ENCODE measurements at places on chromosomes 11 and 22.

DNA sequence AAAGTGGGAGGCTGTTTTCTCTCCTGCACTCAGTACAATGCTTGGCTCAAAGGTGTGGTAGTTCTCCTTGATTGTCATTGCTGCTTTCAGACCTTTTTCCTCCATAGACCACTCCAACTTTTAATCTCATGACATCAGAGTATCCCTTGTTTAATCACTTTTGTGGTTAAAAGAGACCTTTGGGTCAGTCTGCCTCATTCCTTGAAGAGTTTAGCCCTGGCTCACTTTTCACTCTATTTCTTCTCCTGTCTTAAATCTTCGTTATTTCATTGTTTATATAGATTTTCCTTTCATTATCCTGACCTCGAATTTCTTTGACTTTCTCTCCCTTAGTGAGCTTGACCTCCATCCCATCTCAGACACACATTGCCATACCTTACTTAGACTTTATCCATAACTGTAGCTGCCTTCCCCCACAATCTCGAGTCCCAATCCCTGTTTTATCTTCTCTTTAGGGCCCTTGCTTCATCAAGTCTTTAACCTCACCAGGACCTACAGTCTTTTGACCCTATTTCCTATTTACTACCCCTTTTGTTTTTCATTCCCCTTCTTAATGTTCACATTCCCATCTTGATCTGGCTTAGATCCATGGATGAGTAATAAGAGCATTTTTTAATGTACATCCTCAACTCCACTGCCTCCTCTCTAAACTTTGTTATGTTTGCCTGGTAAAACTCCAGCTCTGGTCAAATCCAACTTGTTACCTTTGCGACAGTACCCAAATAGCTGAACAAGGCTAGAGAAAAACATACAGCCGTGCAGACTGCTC lies 9.5 kb downstream of the ATXN10 start:
- no peak for DNase-seq

GRCh38 chr11:83722392-83723119 lies 436.4 kb upstream of the CCDC90B start:
- DNase-seq: peak; percentile 62

GRCh38 chr11:128326791-128327190 lies 260.6 kb downstream of the ETS1 start:
- DNase-seq: no peak

- DNase-seq: no peak
Observed at GRCh38 chr22:44413211-44413610, 84.8 kb downstream of the RTL6 start.

DNA sequence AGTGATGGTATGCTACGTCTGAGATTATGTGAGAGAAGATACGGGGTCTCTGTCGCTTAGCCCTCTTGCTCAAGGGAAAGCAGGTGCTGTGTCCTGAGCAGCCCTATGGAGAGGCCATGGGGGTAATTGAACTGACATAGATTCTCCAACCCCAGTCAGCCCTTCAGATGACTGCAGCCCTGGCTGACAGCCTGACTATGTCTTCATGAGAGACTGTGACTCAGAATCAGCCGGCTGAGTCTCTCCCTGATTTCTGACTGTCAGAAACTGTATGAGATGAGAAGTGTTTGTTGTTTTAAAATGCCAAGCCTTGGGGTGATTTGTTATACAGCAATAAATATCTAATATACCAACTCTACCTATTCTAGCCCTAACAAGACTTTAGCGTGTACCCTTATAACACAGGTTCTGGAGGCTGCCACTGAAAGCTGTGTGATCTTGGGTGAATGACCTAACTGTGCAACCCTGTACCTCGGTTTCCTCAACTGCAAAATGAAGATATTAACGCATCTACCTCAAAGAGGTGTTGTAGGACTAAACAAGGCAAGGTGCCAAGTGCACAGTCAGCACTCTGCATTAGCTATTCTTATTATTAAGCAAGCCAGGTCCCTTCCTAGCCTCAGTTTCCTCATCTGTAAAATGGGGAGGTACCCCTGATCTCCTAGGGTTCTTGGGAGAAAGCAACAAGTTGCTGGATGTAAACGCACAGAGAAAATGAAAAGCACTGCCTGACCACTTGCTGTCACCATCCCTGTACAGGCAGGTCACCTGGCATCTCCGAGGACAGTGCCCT lies 24.9 kb downstream of the SLC43A1 start:
- DNase-seq: no peak

DNA sequence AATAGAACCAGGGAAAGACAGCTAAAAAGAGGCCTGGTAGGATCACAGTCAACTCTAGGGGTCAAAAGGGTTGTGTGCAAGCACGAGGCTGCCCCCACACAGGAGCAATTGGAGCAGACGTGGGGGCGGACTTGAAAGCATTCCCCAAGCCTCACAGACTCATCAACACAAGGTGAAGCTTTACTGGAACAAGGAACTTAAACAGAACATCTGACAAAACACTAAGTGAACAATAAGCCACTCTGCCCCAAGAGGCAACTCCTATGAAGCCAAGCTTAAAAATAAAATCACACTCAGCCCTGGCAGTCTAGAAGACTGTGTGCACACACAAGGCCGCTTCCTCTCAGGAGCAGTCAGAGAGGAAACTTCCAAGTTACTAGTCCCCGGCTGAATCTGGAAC lies 32.2 kb upstream of the TEAD1 start:
- peak; percentile 27 for DNase-seq

- DNase-seq: no peak
Observed at GRCh38 chr22:17400305-17400704, 31.0 kb downstream of the CECR2 start.

DNA sequence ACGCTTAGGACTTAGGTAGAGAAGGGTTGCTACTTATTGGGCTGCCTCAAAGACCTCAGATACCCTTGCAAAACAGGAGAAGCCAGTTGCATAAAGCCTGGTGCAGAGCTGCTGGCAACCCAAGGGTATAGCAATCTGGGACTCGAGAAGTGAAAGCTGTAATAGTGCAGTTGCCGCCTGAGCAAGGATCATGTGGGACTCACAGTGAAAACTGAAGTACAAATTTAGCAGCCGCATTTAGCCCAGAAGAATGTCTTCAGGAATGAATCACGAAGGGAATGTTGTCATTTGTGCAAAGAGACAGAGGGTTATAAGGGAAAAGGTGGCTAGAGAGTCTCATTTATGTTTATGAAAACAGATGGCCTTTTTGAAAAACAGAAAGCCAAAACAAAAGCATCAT lies 267.2 kb downstream of the TENM4 start:
- no peak for DNase-seq

Data from left hindlimb (tissue), 1 donor.